ENCODE measurements at places on chromosomes 2 and 18. TPM values are rescaled to one million over a fixed set of nuclear protein-coding genes. Genes with fewer than 3 reads are reported as not detected.

The OR6B2 gene
- not detected for total RNA-seq

The GPC1 gene
- 0.83 TPM for total RNA-seq

The ERMN gene
- total RNA-seq = 1.3 TPM

The FIGN gene
- not detected for total RNA-seq

The PROKR1 gene
- total RNA-seq = not detected

The CROCC2 gene
- not detected for total RNA-seq

The DYNC2LI1 gene
- total RNA-seq = 6.9 TPM

The DNAH7 gene
- total RNA-seq = 0.07 TPM

The NEU2 gene
- not detected for total RNA-seq

The TMEM163 gene
- total RNA-seq = not detected

The MARCHF4 gene
- not detected for total RNA-seq

The TBC1D8 gene
- total RNA-seq = 3.3 TPM

The CYTIP gene
- 514 TPM for total RNA-seq

The FBXO48 gene
- total RNA-seq = 1.4 TPM

The TWIST2 gene
- total RNA-seq = not detected

All from activated CD8-positive, alpha-beta T cell treated with anti-CD3 and anti-CD28 coated beads for 36 hours (primary cell).